Activated CD4-positive, alpha-beta T cell treated with anti-CD3 and anti-CD28 coated beads, Interleukin-2, amount 50 U/mL, for 4 hours (primary cell): ENCODE measurements at places on chromosomes 3 and 15.

GRCh38 chr3:20846066-20846465, 660.1 kb upstream of the SGO1 start:
- DNase-seq: no peak

- DNase-seq: no peak
Observed at GRCh38 chr3:194814878-194815357, 129.2 kb downstream of the FAM43A start.

- DNase-seq: no peak
Observed at GRCh38 chr3:121942116-121942786, 48.0 kb downstream of the SLC15A2 start.

GRCh38 chr3:108150200-108150599, 59.4 kb upstream of the CD47 start:
- no peak for DNase-seq

DNA sequence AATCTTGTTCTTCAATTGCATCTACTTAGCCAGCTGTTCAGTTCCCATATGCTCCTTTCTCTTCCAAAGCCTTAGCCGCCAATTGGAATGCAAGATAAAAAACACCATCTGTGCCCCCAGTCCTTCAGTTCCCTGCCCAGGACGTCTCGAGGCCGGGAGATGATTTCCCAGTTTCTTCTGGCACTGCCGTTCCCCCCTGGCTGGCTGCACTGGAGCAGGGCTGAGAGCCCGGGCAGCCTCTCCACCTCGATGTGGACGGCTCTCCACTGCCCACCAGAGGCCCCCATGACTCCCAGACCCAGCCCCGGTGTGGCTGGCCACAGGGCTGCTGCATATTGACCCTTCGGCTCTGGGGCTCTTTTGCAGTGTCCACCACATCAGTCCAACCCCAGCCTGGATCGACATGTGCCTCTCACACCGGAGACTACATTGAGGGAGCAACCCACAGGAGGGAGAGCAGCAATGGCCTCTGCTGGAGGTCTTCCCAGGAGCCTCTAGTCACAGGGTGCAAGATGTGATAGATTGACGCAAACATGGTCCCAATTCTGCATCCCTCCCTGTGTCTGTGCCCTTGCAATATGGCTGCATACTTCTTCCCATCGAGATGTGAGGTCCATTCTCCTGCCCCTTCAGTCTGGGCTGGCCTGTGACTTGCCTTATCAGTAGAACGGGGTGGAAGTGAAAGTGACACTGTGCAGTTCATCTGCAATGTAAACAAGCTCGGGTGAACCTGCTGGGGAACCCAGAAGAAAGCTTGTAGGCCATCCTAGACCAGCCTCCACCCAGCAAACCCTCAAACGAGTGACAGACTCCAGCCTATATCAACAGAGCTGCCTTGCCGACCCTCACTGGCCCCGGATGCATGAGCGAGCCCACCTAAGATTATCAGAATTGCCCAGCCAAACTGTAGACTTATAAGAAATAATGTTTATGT, 52.3 kb upstream of the PRR20G start:
- DNase-seq: no peak

DNA sequence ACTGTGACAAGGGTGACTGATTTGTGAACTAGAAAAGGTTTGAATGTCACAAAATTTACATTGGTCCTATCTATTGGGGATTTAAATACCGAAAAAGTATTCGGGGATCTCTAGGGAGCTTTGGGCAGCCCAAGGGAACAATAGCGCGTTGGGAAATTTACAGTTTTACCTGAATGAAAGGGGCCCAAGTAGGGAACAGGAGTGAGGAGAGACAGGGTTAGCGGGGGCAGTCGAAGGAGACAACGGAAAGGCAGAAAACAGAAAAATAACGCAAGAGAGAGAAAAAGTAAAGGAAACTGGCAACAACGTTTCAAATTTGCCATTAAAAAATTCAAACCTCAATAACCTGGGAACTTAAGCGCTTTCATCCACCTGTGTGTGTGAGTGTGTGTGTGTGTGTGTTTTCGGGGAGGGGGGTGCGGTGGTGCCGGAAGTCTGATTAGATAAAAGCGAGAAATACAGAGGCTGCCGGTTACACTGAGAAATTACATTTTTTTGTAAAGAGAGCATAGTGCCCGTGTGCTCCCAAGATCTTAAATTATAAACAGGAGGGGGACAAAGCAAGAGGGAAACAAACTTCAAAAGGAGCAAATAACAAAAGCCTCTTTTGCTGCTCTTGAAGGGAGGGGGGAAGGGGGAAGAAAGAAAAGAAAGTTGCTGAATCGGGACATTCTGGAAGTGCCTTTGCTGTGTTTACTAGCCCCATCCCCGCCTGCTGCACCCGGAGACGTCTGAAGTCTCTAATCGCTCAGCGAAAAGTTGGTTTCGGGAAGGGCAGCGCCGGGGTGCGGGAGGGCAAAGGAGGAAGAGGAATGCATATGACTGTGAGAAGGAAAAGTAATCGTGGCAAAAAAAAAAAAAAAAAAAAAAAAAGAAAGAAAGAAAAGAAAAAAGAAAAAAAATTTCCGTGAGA, 721 bp upstream of the ZIC1 start:
- no peak for DNase-seq

- no peak for DNase-seq
Observed at GRCh38 chr15:101373577-101373976, 78.5 kb upstream of the SNRPA1 start.

GRCh38 chr15:66613743-66614142, 47.9 kb upstream of the LCTL start:
- DNase-seq: no peak

DNA sequence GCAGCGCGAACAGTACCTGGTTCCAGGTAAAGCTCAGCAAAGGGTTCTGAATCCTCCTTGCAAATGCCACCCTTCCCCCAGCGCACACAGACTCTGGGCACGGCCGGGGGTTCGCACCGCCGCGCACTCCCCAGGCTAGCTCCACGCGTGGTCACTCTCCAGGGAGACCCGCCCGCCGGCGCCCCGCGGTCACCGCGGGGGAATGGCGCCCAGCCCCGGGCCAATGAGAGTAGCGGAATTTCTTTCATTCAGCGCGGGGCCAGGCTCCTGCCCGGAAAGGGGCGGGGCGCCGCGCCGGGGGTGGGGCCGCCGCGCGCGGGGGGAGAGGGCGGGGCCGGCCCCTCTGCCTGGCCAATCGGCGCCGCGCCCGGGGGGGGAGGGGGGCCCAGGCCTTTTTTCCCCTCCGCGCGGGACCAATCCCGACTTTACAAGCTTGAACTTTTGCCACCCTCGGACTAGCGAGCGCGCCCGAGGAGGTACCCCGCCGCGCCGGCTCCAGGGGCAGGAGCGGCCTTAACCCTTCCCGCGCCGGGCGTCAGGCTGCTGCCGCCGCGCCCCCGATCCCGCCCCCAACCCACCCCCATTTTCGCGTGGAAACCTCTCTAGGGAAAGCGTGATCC, 1.1 kb upstream of the SMAD6 start:
- DNase-seq: peak; percentile 72

- DNase-seq: no peak
Observed at GRCh38 chr3:146200461-146201220, 39.7 kb upstream of the PLOD2 start.

DNA sequence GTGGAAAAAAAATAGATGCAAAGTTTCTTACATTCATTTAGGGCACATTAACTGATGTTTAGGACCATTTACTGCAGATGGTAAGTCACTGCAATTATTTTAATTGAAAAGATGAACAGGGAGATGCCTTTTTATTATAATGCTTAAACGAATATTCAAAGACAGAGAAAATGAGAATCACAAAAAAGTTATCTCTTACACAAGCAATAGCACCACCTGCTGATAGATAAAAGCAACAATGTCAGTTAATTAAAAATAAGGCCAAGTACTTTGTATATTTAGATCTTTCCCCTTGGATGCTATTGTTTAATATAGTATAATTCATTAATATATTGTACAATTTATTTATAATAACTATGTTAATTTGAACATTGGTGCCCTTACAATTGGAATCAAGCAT, 55.9 kb downstream of the IFT80 start:
- no peak for DNase-seq

DNA sequence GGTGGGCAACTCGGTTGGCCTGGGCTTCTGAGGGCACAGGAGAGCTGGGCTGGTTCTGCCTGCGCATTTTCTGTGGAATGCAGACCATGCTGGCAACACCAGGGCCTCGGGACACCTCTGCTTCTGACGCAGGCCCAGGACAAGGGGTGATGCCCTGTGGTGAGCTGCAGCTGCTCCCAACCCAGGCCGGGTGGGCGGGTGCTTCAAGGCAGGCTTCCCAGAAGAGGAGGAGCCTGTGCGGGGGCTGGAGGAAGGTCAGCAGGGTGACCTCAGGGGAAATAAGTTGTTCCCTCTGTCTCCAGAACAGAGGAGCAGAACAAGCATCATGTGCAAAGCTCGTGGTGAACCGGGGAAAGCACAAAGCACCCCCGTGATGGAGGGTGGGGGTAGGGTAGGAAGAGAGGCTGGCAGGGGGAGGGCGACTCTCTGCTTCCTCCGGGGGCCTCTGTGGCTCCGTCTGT, 11.0 kb upstream of the PLXNA1 start:
- DNase-seq: no peak

DNA sequence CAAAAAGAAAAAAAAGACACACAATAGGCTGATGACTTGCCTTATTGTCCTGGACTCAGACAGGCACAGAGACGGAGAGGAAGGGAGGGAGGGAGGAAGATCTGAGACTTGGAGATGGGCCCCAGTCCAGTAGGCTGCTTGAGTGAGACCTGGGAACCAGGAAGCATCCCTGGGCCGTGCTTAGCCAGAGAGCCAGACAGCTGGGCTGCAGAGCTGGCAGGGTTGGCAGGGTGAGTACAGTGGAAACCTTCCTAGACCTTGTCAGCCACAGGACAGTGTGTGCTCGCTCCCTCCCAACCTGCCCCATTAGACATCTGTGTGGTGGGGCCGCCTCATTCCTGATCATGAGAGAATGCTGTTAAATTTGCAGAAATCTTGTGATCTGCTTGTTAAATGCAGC, 107.9 kb upstream of the ALDH1A3 start:
- DNase-seq: no peak

- DNase-seq: no peak
Observed at GRCh38 chr3:2851835-2852234, 258.3 kb downstream of the IL5RA start.

DNA sequence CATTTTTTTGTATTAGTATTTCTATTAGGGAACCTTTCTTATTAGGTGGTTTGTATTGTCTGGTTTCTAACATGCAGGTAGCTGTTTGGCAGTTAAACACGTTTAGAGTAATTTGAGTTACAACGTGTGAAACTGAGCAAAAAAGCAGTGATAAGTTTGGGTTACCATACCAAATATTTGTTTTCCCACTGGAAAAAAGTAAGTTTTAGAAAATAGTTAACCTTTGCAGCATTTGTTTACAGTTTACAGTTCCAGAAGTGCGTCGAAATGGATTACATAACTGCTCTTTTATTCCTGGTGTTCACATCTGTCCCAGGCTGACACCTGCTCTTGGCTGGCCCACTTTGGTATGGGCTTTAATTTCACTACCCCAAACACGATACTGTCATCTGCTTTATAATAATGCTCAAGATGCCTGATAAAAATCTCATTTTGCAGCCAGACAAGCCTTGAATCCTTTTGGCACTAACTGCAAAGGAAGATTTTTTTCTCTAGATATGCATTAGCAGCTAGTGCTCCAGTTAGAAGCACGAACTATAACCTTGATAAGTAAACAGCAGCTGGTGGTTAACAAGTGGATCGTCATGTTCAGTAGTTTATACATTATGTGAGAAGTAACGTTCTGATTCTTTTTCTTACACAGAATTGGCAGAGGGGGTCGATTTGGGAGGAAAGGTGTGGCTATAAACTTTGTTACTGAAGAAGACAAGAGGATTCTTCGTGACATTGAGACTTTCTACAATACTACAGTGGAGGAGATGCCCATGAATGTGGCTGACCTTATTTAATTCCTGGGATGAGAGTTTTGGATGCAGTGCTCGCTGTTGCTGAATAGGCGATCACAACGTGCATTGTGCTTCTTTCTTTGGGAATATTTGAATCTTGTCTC, 5.3 kb downstream of the EIF4A2 start:
- DNase-seq: no peak

DNA sequence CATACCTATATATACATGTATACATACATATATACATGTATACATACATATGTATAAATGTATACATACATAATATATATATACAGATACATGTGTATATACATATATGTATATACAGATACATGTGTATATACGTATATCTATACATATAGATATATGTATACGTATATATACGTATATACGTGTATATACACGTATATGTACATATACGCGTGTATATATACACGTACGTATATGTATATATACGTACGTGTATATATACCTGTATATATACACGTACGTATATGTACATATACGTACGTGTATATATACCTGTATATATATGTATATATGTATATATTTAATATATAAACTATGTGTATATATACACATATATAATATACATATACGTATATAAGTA, 955.2 kb downstream of the AGBL1 start:
- DNase-seq: no peak

DNA sequence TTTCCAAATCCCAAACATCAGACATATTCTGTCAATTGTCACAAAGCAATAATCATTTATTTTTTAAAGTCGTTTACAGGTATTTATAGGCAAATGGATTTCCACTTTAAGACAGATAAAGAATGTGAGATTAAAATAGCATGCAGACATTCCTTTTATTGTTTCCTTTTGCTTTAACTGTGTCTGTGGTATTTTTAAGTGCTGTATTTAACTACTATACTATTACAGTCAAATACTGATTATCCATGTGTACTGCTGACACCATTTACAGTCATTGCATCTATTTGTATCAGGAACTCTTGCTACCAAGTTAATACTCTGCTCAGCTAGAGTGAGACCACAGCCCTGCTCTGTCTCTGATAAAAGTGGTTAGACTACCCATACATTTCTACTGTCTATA, 12.8 kb upstream of the CEP152 start:
- no peak for DNase-seq

GRCh38 chr3:29026286-29026685, 254.6 kb upstream of the RBMS3 start:
- DNase-seq: no peak

DNA sequence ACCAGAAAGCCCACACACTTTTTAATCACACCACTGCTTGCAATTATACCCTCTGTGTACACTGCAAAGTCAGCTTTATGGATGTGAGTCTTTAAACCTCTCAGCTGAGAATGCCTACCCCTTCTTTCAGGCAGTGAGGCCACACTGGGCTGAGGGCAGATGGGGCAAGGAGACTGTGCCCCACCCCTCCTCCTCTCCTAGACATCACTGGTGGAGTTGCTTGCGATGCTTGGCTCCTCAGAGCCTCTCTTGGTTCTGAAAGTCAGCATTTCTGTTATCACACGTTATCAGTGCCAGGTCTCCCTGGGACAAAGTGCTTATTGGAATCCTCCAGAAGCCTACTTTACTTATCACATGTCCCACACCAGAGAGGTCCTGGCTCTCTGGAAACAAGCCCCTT, 128.2 kb downstream of the ZNF621 start:
- DNase-seq: no peak

- no peak for DNase-seq
Observed at GRCh38 chr3:108669208-108669607, 79.7 kb downstream of the DZIP3 start.
